Right ventricle myocardium inferior (tissue), 1 donor: ENCODE measurements at places on chromosomes 5 and 9.

DNA sequence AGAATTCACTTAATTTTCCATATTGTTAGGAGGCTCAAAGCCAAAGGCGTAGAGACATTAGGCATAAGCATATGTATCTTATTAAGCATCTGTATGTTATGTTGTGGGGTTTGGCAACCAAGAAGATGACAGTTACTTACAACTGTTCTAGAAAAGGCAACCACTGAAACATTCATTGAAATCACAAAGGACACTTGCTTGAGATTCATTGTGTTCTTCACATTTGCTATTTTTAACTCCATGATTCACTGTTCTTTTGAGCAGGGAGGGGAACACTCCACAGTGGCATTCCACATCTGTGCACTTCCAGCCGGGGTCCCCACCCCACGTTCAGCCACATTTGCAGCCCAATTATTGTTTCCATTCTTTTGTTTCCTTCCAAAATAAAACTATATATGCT is 107.1 kb downstream of the PALM2AKAP2 start:
- DNase-seq = no peak

GRCh38 chr5:173495225-173495904 is 121.1 kb downstream of the BOD1 start:
- DNase-seq = no peak

GRCh38 chr5:56253126-56253525 is 20.0 kb upstream of the ANKRD55 start:
- DNase-seq = no peak

DNA sequence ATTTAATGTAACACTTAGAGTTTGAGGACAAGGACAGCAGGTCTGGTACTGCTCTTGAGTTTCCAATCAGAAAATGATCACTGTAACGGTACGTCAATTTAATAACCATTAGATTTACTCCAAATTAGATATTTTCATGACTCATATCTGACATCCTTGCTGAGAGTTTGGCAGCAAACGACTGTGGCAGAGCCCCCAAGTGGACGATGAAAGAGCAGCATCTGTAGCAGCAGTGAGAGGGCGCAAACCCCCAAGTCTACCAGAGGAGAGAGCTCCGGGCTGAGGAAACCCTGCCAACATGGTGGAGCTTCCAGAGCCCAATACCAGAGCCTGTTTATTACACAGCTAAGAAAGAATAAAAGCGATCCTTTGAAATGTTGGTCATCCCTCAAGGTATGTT is 73.2 kb upstream of the EPB41L4A start:
- DNase-seq = peak; percentile 77

DNA sequence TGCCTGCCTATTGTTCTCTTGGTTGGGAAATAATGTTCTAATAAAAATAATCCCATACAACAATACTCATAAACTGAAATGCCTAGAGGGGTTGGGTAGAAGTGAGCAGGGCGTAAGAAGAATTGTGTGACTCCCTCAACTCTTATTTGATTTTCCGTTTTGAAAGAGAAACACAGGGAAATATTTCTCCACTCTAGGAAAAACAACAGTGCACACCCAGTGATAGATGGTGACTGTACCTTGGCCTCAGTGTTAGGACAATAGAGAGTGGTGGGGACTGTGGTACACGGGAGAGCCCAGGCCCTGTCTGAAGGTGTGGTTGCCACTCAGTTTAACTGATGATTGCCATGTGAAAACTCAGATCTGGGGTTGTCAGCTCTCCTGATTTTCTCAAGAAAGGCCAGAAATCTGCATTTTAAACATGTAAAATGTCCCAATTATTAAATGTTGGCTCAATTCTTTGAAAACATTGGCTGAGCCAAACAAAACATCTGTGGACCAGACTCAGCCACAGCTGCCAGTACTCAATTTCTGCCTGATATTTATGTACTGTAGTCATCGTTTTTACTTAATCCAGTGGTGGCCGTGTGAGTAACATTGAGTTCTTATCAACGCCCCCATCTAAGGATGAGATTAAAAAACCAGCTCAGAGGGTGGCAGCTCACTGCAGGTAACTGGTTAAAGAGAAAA is 103.8 kb upstream of the ZNF618 start:
- DNase-seq = no peak

DNA sequence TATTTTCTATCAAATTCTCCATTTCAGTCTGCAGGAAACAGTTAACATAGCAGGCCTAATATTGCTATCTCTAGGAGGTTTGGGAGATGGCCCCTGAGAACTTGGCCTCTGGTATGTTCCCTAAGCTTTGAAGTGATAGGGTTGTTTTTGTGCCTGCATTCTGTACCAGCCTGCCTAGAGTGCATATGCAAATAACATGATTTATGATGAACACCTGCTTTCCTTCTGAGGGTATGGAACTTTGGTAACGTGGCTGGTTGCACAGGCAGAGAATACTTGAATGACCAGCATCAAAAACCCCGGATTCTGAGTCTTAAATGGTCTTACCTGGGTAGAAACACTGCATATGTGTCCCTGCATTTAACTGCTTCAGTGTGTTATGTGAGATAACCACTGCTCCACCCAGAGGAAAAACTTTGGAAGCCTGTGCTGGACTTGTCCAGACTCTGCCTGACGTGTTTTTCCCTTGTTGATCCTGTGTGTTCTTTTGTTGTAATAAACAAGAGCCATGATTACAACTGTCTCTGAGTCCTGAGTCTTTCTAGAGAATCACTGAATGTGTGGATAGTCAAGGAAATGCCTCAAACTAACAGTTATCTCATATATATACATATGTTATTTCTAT is 111.3 kb upstream of the ABCA1 start:
- DNase-seq = no peak

GRCh38 chr9:97311798-97312500 is 4.5 kb downstream of the CCDC180 start:
- no peak for DNase-seq

DNA sequence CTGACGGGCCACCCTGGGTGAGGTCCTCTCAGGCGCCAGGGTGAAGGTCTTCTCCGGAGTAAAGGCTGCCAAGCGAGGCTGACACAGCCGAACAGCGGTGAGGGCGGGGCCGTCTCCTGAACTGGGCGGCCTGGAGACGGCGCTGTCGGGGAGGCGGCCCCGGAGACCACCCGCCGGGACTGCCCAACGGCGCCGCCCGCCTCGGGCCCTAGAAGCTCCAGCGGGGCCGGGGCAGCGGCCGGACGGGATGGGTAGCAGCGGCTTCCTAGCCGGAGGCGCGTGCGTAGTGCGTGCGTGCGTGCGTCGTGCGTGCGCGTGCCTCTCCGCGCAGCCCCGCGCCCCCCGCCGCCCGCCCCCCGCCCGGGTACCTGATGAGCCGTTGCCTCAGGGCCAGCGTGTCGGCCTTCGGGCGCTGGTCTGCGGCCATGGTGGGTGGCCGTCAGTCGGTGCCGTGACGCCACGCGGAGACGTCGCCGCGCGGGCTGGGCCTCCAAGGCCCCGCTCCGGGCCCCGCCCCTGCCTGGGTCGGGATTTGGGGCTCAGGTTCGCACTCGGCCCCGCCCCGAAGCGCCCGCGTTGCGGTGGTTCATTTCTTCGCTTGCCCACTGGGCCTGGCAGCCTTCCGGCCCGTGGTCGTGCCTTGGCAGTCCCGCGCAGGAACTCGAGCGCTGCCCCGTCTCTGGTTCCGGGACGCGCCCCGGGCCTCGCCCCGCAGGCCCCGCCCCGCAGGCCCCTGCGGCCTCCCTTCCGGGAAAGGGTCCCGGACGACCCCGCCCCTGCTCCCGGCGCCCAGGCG is at the start of gene PHYKPL:
PHYKPL (minus strand) TSS at position 679 of the 796 bp plus-strand sequence; CDS start at position 427, 252 bp downstream.
- peak; percentile 92 for DNase-seq

DNA sequence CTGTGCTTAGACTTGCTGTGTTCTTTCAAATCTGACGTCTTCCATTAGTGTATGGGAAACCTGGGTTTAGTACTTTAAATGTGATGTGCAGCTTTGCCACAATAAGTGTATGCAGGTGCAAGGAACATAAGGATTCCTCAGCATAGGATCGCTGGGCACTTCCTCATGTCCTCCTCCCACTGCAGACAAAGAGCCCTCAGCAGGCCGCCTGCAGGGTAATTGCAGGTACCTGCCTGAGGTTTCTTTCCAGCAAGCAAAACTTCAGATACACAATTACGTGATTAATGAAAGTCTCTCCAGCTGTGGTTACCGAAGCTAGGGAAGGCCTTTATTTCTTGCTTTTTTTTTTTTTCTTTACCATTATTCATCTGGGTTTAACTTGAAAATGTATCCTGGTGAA is 233.1 kb downstream of the RFK start:
- no peak for DNase-seq

- DNase-seq = no peak
These were observed 17.6 kb downstream of the CD74 start for GRCh38 chr5:150394912-150395687.

DNA sequence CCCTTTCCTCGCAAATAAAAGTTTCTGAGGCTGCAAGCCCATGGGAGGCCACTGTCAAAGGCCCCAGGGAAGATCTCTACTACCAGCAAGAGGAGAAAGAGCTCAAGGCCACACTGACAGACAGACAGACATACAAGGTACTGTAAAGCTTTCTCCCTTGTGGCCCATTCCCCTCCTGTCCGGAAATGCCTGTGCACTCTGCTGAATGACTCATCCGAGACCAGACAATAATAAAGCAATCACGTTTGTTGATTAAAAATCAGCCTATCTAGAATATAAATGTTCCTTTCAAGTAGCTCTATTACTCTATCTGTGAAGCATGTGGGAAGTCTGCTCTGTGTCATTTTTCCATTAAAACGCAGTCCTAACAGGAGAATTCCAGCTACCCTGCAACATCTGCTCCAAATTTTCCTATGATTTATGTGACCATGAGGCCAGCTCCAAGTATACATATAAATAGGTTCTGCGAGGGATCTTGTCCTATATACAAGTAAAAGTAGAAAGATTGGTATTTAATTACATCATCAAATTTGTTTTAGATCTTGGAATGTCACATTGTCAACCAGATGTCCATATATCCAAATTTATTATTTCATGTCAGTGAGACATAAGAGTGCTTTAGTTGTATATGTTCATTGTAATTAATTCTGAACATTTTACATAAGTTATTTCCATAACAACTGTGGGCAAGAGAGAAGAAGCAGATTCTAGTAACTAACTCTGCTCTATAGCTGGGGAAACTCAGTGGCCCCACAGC is 34.7 kb upstream of the TGFBI start:
- DNase-seq = no peak

DNA sequence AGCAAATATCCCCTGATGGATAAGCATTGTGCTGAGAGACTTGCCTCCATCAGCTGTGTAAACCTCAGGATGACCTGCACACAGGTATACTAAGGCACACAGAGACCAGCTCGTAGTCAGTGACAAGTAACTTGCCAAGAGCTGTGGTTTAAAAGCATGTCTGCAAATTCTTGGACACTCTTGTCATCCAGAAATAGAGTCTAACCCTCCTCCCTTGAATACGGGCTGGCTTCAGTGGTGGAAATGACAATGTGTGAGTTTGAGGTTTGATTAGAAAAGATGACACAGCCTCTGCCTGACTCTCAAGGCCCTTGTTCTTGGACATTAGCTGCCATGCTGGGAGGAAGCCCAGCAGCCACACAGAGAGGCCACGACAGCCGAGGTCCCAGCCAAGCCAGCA is 114.4 kb downstream of the GADD45G start:
- no peak for DNase-seq

- no peak for DNase-seq
These were observed 296.3 kb upstream of the NMUR2 start for GRCh38 chr5:152701305-152701949.
